ENCODE measurements at places on chromosomes 12 and 14.

GRCh38 chr14:99278836-99279235 is 6.8 kb upstream of the BCL11B start:
- no peak for DNase-seq

DNA sequence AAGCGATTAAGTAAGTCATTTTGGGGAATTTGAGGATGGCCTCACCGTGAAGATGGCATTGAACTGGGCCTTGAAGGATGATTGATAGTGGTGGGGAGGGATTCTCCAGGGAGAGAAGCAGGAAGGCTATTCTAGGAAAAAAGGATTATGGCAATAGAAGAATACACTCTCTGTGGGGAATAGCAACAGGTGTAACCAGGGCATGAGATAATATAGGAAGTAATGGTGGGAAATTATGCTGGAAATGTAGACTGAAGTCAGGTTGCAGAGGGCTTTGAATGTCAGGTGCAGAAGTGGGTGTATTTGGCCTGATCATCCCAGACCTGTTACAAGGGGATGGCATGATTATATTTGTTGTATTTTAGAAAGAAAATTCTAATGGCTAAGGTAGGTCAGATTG is 4.6 kb upstream of the ANO4 start:
- no peak for DNase-seq

DNA sequence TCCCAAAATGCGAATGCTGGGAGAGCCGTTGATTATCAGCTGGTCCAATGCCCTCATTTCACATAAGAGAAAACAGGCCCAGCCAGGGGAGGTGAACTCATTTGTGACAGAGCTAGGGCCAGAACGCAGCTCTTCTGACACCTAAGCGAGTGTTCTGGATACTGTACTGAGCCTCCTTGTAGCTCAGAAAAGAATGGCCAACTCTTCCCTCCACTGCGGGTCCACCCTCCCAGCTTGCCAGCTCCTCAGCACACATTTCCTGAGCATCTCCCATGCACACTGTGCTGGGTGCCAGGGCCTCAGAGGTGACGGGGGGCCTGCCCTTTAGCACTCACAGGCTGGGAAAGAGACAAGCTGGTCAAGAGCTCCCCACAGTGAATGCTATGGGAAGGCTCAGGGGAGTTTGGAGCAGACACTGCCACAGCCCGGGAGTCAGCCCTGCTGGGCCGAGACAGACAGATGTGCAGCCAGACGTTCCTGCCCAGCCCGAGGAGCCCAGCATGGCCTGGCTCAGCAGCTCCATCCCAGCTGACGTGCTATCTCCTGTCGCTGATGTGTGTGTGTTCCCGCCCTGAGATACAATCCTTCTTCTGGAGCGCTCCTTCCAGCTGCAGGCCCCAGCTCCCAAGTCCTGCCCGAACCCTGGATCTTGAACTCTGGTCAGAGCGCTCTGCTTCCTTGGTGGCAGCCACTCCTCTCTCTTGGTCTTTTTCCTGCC is 3.5 kb downstream of the CMTM5 start:
- DNase-seq, result no peak

DNA sequence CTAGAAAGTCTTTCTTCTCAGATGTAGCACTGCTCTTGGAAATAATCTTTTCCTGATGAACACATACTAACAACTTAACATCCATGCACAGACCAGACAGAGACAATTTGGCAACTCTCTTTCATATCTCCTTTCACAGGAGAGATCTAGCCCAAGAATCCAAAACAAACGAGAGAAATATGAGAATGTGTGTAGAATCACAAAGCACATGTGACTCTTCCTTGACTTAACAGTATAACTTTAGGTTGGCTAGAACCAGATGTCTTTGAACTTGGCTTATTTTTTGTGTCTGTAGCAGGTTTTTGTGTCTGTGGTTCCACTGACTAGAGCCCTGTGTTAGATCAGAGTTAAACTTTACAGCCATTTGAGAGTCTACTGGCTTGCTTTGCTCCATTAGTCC is 114.2 kb downstream of the STXBP6 start:
- DNase-seq, result no peak

- DNase-seq, result no peak
These were observed 107.1 kb downstream of the GPR135 start for GRCh38 chr14:59358102-59358501.

- no peak for DNase-seq
These were observed 8.3 kb downstream of the PROX2 start for GRCh38 chr14:74867673-74868072.

- DNase-seq, result no peak
These were observed 380.3 kb upstream of the PDE3A start for GRCh38 chr12:19988001-19988400.

- DNase-seq, result no peak
These were observed 68.8 kb upstream of the GTF2A1 start for GRCh38 chr14:81289516-81289915.
